Immature natural killer cell (primary cell): ENCODE measurements at places on chromosomes 2 and 18.
A peak's percentile ranks its signal among the peaks of the same experiment; 100 is the strongest.

DNA sequence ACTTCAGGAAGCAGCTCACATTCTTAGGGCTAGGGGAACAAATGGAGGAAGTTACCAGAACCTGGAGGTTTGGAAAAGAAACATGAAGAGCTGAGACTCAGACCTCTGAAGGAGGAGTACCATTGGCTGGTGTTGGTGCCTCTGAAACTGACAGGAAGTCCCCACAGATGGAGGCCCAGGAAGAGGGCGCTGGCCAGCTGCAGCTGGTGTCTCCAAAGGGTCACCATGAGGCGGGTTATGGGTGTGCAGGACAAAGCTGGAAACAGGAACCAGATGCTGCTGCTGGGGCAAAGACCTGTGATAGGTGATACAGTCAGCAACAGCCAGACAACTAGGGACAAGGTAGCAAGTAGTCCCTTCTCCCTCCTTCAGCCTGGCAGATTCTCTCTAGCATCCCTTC is 136.5 kb upstream of the SERPINE2 start:
- DNase-seq, result no peak

DNA sequence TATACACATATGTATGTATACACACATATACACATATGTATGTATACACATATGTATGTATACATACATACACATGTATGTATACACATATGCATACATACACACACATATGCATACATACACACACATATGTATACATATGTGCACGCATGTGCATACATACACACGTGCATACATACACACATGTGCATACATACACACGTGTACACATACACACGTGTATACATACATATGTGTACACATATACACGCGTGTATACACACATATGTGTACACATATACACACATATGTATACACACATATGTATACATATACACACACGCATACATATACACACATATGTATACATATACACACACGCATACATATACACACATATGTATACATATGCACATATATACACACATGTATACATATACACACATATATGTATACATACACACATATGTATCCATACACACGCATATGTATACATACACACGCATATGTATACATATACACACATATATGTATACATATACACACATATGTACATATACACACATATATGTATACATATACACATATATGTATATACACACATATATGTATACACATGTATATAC is 21.5 kb downstream of the NABP1 start:
- no peak for DNase-seq

- DNase-seq, result no peak
These were observed 562.8 kb upstream of the SALL3 start for GRCh38 chr18:78416853-78417252.

DNA sequence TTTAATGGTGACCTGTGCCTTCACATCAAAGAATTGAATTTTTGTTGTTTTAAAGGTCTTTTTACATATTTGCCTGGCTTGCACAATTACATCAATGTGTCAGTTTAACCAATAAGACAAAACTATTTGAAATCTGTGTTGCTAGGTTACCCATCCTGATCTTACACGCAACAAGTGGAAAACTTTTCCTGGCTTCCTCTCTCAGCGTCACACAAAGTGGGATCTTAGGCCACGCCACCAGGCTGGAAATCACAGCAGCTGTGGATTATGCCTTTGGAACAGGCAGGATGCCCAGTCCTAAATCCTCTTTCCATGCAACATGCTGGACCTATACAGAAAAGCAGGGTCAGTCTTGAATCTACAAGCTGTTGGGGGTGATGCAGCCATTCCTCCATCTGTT is 298.2 kb upstream of the HNRNPA3 start:
- no peak for DNase-seq

DNA sequence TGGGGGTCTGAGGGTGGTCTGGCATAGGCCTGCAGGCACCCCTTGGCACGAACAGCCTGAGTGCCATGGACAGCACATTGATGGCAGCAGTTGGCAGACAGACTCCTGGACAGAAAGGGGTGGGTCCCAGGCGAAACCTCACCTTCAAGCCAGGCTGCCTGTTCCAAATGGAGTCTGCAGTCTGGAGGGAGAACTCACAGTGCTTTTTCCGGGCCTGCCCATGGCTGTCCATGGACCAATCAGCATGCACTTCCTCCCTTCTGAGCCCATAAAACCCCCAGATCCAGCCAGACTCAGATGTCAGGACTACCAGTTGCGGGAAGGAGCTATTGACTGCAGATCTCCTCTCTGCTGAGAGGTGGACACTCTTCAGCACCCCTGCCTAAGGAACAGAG is 694.6 kb upstream of the ACVR2A start:
- no peak for DNase-seq

GRCh38 chr18:73768043-73768442 is 379.6 kb downstream of the FBXO15 start:
- peak; percentile 25 for DNase-seq

GRCh38 chr2:238065071-238065846 is 4.5 kb downstream of the SCLY start:
- DNase-seq, result no peak

GRCh38 chr2:46699934-46700256 is 215.7 kb downstream of the MCFD2 start:
- DNase-seq, result no peak

- no peak for DNase-seq
These were observed 31.7 kb downstream of the PCARE start for GRCh38 chr2:29042561-29043075.

GRCh38 chr2:152054593-152054992 is 44.3 kb downstream of the CACNB4 start:
- DNase-seq, result no peak

DNA sequence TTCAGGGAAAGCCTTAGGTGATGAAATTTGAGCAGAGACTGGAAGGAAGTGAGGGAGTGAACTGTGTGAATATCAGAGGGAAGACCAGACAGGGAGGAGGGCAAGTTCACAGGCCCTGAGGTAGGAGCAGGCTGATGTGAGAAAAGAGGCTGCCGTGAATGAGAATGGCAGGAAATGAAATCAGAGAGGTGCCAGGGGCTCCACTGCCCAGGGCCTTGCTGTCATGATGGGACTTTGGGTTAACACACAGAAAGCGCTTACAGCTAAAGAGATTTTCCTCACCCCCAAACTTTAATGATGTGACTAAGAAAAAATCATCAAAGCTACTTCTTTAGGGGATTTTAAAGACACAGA is 53.8 kb downstream of the MARCHF4 start:
- peak; percentile 19 for DNase-seq

DNA sequence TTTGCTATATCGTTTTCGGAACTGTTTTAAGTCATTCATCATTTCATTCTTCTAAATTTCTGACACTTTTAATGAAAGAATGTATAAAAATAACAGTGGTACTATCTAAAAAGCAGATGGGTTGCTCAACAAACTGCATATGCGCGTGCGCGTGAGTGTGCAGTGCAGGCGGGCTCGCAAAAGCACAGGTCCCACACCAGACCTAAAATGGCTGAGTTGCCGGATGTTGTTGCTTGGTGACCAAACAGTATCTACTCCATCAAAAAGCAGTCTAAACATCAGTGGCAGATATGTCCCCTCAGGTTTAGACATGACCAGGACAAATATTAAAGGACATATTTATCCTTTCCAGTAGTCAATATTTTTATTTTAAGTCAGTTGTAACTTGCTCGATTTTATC is 5.1 kb downstream of the NOL4 start:
- DNase-seq, result no peak

- DNase-seq, result no peak
These were observed 81.9 kb upstream of the MYCN start for GRCh38 chr2:15858466-15858865.

GRCh38 chr18:63022429-63023022 is 297.0 kb downstream of the BCL2 start:
- no peak for DNase-seq

GRCh38 chr2:61950571-61951315 is 45.3 kb downstream of the COMMD1 start:
- DNase-seq, result no peak

- no peak for DNase-seq
These were observed 53.6 kb downstream of the DPYSL5 start for GRCh38 chr2:26901326-26902183.

GRCh38 chr2:152825834-152826233 is 107.4 kb downstream of the ARL6IP6 start:
- DNase-seq, result no peak

GRCh38 chr2:203061346-203061745 is 46.7 kb downstream of the NBEAL1 start:
- DNase-seq, result no peak

DNA sequence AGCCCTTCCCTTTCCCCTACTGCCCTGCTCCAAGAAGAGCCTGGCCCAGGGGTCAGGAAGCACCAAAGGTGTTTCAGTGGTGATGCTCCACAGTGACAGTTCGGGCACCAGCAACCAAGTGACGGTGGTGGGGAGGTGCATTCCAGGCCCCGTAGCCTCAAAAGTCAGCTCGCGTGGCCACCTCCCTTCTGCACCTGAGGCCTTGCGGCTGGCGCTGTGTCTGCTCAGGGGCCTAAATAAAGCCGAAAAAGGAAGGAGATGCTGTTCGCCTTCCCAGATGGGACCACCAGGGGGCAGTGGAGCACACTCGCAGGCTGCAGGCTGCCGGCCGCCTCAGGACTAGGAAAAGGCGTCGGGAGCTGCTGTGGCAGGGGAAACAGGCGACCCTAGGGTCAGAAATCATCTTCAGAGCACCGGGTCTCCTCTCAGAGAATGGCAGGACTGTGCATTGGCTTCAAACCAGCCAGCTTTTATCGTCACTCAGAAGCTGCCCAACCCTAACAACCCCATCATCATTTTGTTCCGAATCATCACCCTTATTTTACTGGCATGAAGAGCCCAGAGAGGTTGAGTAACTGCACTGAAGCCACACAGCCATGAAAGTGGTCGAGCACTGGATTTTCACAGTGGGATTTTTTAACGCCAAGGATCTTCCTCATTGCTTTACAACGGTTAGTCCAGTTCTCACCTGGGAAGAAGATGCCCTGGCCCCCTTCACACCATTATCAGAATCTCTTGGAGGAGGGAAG is 213.0 kb upstream of the CELF4 start:
- no peak for DNase-seq

- no peak for DNase-seq
These were observed 1557.2 kb upstream of the ZEB2 start for GRCh38 chr2:146077156-146077555.

DNA sequence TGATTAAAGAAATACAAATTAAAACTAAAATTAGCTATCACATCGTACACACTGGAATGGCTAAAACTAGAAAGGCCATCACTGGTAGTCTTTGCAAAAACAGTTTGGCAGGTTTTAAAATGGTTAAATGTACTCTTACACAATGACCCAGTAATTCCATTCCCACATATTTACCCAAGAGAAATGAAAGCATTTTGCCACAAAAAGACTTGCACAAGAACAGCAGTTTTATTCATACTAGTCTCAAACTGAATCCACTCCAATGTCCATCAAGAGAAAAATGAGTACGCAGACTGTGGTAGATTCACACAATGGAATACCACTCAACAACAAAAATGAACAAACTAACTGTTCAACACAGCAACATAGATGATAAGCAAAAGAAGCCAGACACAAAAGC is 29.1 kb downstream of the SP140L start:
- DNase-seq, result no peak

GRCh38 chr2:85796341-85797262 is 42.8 kb downstream of the ATOH8 start:
- no peak for DNase-seq

- DNase-seq, result no peak
These were observed 137.9 kb downstream of the MGAT5 start for GRCh38 chr2:134391751-134392160.

DNA sequence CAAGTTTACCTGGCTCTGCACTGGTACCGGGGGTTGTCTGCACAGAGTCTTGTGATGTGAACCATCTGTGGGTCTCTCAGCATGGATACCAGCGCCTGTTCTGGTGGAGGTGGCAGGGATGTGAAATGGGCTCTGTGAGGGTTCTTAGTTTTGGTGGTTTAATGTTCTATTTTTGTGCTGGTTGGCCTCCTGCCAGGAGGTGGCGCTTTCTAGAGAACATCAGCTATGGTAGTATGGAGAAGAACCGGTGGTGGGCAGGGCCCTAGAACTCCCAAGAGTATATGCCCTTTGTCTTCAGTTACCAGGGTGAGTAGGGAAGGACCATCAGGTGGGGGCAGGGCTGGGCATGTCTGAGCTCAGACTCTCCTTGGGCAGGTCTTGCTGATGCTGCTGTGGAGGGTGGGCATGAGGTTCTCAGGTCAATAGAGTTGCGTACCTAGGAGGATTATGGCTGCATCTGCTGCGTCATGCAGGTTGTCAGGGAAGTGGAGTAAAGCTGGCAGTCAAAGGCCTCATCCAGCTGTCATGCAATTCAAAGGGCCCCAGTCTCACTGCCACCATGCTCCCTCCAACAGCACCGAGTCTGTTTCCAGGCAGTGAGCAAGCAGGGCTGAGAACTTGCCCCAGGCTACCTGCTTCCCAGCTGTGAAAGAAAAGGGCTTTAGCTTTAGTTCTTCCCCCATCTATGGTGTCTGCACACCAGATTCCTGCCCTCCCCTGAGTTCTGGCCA is 278.0 kb downstream of the METTL4 start:
- DNase-seq, result no peak

GRCh38 chr2:105546628-105546974 is 147.8 kb upstream of the FHL2 start:
- no peak for DNase-seq

- DNase-seq, result no peak
These were observed 218.3 kb upstream of the SMAD7 start for GRCh38 chr18:49169037-49169521.

DNA sequence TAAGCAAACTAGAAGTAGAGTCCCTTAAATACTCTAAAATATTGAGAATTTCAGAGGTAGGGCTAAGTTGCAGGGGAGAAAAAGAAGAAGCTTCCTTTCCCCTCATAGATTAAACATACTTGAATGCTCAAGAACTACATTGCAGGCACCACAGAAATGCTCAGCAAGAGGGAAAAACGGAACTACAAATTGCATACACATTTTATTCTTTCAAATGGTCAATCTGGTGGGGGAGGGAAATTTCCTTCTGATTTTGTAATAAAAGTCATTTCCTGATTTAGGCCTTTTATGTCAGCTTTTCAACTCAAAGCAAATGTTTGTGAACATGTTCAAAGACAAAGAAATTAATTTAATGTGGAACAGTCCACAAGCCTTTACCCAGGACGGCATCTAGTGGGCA is 33.0 kb downstream of the FARSB start:
- no peak for DNase-seq
